ENCODE measurements at places on chromosomes 4 and X.

- DNase-seq, result no peak
Measured at GRCh38 chr4:88516746-88517145, 6.8 kb downstream of the PYURF start.

DNA sequence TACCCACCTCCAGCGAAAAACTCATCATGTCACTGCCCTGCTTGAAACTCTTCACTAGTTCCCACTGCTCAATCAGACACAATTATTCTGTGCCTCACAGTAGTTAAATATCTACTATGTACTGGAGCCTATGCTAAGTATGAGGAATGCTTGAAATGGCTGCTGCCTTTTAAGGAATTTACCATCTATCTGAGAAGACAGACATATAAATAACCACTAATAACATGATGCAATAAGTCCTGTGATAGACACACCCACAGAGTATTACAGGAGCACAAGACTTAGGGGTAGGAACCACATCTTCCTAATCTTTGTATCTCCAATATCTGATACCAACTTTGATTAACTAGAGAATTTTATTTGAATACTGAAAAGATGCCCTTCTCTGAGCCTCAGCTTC lies 21.1 kb downstream of the SLC25A53 start:
- DNase-seq, result no peak

DNA sequence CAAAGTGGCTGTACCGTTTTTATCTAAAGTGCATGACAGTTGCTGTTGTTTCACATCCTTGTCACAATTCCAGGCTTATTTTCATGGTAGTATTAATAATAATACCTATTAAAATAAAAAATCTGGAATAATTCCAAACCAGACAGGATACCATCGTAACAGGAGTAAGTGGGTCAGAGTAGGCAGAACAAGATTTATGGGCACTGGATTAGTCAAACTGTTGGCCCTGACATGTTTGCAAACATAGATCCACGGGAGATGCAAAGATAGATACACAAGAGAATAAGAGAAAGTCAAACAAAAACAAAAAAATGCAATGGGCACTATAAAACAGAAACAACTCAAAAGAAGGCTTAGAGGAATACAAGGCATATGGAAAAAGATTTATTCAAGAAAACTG lies 449.5 kb upstream of the HS3ST1 start:
- no peak for DNase-seq

GRCh38 chr4:173398779-173399415 lies at the start of gene SCRG1:
SCRG1 (minus strand) TSS chr4:173399116; CDS start chr4:173391414, 7,702 bp downstream.
- no peak for DNase-seq

DNA sequence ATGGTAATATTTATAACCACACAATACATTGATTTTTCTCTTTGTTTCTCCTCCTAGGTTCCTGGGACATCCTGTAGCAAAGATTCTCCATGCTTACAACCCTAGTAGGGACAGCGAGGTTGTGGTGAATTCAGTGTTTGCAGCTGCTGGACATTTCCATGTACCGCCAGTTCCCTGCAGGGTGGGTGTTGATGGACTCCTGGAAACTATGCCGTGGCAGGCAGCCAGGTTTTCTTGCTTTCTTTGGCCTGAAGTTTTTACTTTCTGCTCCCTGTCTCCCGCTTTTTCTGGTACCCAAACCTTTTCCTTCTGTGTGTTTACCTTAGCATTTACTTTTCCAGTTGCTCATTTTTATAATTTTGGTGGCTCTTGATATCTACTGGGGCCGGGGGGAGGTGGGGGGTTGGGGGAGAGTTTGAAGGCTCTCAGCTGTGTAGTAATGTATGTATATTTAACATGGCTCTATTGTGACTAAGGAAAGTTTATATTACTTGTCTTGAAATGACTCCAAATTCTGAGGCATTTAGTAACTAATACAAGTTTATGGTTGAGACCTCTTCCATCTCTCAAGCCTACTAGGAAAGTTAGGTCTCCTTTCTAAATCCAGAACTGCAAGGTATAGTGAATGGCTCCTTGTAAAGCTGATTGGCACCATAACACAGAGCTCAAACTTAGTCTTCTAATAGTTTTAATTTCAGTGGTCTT lies 89.7 kb downstream of the TMEM131L start:
- DNase-seq, result no peak

DNA sequence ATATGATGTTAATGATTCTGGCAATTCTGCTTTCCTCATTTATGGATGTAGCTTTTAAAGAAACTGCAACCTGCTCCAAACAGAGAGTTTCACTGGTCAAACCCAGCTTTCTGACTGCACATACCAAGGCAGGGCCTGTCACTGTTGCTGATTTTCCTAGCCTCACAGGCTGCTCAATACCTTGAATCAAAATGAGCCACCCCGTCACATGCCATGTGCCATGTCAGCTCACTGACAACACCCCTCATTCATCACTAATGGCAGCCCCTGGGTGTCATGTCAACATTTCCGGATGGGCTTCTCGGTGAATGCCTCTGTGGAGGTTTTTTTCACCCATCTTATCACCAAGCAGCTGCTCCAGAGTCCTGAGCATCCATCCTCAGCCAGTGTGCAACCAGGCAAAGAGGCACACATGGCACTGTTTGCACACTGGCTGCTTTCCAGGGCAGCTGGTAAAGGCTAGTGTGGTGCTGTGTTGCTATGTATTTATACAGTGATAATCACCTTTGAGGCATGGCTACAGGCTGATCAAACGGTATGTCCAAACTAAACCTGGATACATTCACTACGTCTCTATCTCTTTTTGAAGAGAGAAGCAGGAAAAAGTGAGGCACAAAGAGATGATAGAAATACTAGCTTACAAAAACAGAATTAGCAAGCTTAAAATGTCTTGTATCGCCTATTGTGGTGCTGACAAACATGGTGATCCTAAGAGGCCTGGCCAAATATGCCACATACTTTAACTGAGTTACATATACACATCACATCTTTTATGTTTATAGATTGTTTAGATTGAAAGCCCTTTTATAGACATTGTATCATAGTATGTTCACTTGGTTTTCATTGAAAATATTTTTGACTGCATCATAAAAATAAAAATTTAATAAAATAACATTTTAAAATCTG lies 94.6 kb upstream of the INPP4B start:
- DNase-seq, result no peak

- DNase-seq, result no peak
Measured at GRCh38 chrX:97907791-97908190, 1024.1 kb downstream of the RPA4 start.

DNA sequence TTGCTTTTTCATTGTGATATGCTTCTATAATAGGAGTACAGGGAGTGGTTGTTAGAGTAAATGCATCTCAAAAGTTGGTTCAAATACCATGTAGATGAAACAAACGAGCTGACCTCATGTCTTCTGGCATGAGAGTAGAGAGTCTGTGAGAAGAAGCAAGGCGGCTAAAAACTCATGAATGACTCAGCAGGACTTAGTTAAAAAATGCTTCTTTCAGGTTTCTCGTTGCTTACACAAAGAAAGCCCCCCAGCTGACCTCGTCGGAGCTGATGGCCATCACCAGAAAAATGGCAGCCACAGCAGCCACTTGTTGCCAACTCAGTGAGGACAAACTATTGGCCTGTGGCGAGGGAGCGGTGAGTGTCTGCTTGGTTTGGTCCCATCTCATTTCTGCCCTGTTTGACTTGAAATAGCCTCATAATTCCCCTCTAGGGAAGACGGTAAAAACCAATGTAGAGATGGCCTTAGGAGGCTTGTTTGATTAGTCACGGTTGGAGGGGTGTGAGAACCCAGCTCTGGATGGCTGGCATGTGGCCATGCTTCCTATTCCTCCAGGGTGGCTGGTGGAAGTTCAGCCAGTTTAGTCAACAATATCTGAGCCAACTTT lies 14.5 kb downstream of the AFP start:
- DNase-seq, result no peak

DNA sequence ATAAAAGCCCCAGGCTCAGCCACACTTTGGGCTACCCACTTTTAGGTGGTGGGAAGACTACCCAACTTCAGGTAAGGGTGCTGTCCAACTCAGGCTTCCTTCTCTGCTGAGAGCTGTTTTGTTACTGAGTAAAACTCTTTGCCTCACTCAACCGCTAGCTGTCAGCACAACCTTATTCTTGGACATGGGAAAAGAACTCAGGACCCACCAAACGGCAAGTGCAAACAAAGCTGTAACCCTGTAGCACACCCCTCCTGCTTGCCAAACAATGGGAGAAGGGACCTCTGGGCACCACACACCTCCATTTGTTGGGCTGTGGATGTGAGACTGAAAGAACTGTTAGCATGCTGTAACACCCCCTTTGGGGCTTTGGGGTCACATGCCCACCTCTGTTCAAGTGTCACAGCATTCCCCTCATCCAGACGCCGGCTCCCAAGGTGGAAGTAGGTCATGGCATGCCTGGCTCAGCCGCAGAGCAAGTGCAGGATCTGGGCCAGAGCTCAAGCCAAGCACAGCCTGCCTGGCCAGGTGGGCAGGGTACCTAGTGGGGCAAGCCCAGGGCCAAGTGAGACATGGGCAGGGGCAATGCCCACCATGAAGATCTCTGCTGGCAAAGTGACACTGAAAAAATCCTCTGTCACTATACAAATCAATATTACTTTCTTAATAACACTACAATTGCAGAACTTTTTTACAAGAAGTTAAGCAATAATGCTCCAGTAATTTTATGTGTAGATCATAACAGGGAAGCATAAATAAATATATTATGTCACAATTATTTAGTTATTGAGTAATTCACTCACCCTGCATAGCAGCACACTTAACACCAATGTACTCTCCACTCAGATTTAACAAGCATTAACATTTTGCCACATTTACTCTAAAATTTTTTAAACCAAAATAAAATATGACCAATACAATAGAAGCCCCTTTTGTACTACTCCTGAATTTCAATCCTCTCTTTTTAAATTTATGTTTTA lies 107.2 kb downstream of the TBCK start:
- no peak for DNase-seq

DNA sequence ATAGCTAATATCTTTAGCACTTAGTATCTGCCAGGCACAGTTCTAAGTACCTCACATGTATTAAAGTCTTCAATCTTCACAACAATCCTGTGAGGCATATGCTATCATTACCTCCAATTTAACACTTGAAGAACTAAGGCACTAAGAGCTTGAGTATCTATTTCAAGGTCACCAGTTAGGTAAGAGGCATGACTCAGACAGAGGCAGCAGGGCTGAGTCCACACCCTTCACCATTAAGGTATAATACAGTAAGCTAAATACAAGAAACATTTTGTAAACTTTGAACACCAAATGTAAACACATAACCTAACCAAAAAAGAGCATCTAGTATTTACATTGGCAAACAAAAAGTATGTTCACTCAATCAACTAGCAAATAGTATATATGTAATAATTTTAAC lies 1410.9 kb downstream of the PCDH18 start:
- DNase-seq, result no peak

DNA sequence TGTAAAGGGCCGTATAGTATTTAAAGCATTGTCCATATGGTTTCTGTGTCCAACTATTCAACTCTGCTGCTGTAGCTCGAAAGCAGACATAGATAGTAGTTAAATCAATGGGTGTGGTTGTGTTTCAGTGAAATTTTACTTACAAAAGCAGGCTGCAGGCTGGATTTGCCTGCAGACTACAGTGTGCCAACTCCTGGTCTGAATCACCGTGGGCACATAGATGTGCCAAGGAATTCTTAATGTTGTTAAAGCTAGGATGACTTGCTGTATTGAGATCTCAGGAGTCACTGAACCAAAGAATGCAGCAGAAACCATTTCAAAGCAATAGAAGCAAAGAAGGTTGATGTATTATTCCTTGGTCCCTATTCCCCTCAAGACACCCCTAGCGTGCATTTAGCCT lies 379.0 kb downstream of the STIM2 start:
- DNase-seq, result no peak

GRCh38 chr4:181819946-181820345 lies 423.3 kb upstream of the TENM3 start:
- DNase-seq, result no peak

DNA sequence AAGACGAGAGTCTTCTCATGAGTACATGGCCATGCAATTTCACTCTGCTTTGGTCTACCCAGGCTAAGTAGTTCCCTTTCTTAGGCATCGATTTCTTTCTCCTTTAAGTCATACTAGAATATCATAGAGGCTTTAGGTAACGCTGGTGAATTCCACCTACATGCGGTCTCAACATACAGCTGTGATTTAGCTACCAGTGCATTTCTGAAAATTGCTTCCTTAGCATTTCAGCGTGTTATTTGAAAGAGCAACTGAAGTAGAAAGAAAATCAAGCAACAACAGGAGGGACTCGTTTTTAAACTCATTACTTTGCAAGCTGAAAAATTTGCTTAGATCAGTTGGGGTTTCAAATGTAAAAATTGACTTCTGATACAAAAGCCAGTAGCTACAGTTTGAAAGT lies 48.1 kb upstream of the RASGEF1B start:
- DNase-seq, result no peak

- DNase-seq, result no peak
Measured at GRCh38 chrX:154714925-154715324, 36.0 kb downstream of the GAB3 start.

DNA sequence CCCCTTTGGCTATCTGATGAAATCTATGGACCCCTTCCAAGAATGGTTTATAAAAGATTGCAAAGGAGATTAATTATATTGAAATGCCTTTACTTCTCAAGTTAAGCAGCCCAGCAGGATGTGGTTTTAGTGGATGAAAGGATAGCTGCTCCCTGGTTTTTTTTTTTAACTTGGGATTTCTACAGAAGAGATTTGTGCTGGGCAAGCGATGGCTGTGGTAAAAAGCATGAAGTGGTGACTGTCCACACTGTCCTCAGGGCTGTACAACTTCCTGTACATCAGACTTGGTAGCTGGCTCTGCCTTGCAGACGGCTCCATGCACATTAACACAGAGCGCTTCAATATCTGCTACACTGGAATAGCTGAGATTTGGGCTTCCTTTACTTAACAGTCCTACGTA lies 321.7 kb downstream of the DHX15 start:
- no peak for DNase-seq

- no peak for DNase-seq
Measured at GRCh38 chrX:126825566-126826193, 6.2 kb downstream of the PRR32 start.

DNA sequence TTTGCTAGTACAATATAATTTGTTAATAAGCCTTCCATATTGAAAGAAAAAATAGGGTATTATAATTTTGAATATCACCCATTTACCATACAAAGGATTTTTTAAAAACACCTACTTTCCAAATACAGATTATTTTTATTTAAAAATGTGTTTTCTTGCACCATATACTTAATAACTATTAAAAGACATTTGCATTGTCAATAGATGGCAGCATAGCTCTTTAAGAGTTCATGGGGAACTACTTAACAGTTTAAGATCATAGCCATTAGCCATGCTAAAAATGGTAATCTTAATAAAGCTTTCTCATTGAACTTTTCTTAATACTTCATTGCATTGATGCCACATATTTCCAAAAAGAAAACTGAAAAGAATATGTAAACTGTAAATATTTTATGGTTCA lies 1995.9 kb downstream of the C4orf33 start:
- DNase-seq, result no peak

DNA sequence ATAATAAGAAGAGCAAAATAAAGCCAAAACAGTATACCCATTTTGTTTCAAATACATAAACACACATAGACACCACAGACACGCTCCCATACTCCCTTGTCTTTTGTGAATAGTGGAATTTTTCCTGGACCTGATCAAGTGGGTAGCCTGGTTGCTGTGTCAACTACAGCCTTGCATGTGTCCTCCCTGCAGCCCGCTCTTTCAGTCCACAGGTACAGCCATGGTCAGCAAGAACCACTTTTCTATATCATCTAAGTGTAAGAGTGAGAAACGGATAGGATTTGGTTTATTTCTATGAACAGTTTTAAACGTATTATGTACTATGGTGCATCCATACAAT lies 9.8 kb downstream of the PWWP3B start:
- no peak for DNase-seq
